Activated naive CD8-positive, alpha-beta T cell treated with anti-CD3 and anti-CD28 coated beads for 36 hours (primary cell): ENCODE measurements at places on chromosomes 5 and 9.

- no peaks in the 10 kb centered on the region for H3K27me3 ChIP-seq
- H3K4me1 ChIP-seq, result no peaks in the 10 kb centered on the region
- H3K36me3 ChIP-seq, result no peaks in the 10 kb centered on the region
- H3K4me3 ChIP-seq, result no peak overlapping the region
- DNase-seq, result no peak
Observed at GRCh38 chr5:23461576-23461975, 45.8 kb upstream of the PRDM9 start.

- no peaks in the 10 kb centered on the region for H3K27me3 ChIP-seq
- no peaks in the 10 kb centered on the region for H3K4me1 ChIP-seq
- no peak overlapping the region for H3K4me3 ChIP-seq
- no peaks in the 10 kb centered on the region for H3K36me3 ChIP-seq
Observed at GRCh38 chr9:12185856-12186255, 507.3 kb upstream of the TYRP1 start.

DNA sequence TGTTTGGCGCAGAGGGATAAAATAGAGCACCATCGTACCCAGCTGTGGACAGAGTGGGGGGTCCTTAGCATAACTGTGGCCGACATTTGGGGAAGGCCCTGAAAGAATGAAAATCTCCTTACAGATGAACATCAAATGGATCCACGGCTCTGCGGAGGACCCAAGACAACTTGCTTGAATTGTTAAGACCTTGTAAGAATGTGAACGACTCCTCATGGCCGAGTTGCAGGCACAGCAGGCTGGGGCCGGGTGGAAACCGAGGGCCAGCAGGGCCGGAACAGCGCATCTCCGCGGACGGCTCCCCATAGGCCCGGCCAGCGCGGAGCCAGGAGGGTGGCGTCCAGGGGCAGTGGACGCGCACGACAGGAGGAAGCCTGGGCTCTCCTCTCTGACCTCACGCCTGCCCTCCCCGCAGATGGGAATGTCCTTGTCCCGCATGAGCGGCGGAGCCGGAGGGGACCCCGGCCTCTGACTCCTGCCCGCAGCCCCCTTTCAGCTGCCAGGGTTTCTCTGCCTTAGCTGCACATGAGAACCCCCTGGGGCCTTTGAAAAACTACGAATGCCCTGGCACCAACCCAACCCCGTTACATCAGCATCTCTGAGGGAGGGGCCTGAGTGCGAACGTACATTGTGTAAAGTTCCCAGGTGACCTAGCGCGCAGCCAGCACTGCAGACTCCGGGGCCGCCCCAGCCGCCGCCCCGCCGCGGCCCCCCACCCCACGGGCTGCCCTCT is 36.2 kb upstream of the PTCH1 start:
- no peak overlapping the region for H3K27ac ChIP-seq
- H3K27me3 ChIP-seq, result peaks cover 42% of the 10 kb centered on the region
- peak overlapping the region; percentile 33 for H3K4me3 ChIP-seq
- peaks cover 2% of the 10 kb centered on the region for H3K4me1 ChIP-seq

GRCh38 chr9:35965011-35965410 is 7.1 kb upstream of the OR2S2 start:
- no peak overlapping the region for H3K27ac ChIP-seq
- no peaks in the 10 kb centered on the region for H3K4me1 ChIP-seq
- no peak for DNase-seq
- H3K36me3 ChIP-seq, result no peaks in the 10 kb centered on the region

DNA sequence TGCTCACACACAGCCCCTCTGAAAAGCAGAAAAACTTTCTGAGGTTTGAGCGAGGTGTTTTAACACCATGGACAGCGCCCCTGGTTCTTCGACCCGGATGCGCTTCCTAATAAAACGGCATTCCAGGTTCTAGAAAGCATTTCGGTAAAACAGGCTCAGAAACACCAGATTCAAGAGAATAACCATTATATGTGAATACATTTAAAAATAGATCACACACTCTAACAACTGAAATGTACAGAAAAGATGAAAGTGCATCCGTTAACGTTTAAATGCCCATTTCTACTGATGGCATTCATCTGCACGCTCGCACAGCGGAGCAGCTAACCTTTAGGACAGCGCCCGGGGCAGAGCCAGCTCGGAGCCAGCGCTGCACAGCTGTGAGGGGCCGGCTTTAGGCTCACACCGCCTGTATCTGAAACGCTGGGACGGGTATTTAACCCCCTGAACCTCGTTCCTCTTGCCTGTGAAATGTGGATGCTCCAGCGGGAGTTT is 26.3 kb upstream of the TENT4A start:
- DNase-seq, result no peak
- H3K4me1 ChIP-seq, result no peaks in the 10 kb centered on the region
- H3K36me3 ChIP-seq, result no peaks in the 10 kb centered on the region

- DNase-seq, result no peak
- no peak overlapping the region for H3K4me3 ChIP-seq
- H3K27ac ChIP-seq, result no peak overlapping the region
Observed at GRCh38 chr5:74233571-74233970, 407.0 kb downstream of the ENC1 start.

- peaks cover 4% of the 10 kb centered on the region for H3K27me3 ChIP-seq
- H3K4me3 ChIP-seq, result no peak overlapping the region
- H3K27ac ChIP-seq, result no peak overlapping the region
- H3K4me1 ChIP-seq, result no peaks in the 10 kb centered on the region
- H3K36me3 ChIP-seq, result no peaks in the 10 kb centered on the region
- DNase-seq, result no peak
Observed at GRCh38 chr9:76206821-76207220, 187.4 kb downstream of the RFK start.

DNA sequence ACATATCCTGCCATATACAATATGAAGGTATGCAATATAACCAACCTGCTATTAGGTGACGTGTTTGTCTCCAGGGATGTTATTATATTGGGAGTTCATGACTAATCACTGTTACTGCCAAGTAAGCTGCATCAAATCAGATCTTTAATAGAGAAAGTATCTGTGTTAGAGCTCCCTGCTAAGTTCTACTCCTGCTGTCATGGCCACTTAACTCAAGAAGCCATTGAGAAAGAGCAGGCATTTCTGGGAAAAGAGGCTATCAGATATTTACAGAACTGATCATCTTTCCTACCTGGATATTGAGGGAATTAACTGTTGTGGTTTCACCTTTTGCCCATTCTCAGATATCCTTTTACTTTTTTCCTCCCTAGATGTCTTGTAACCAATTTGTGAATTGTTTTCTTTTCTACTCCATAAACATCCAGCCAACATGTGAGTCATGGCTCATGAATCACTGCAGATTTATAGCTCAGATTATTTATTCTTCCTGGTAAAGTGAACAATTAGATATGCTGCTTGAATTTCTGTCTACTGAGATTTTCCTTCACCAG is 634.8 kb upstream of the FAM174A start:
- no peak overlapping the region for H3K27ac ChIP-seq
- no peak overlapping the region for H3K4me3 ChIP-seq
- no peaks in the 10 kb centered on the region for H3K27me3 ChIP-seq
- DNase-seq, result no peak
- H3K4me1 ChIP-seq, result no peaks in the 10 kb centered on the region

GRCh38 chr9:86389628-86390027 is 35.4 kb upstream of the TUT7 start:
- no peaks in the 10 kb centered on the region for H3K36me3 ChIP-seq
- peaks cover 37% of the 10 kb centered on the region for H3K27me3 ChIP-seq
- no peak overlapping the region for H3K27ac ChIP-seq
- no peaks in the 10 kb centered on the region for H3K4me1 ChIP-seq

- H3K4me3 ChIP-seq, result no peak overlapping the region
- H3K27me3 ChIP-seq, result no peaks in the 10 kb centered on the region
- H3K4me1 ChIP-seq, result no peaks in the 10 kb centered on the region
- no peaks in the 10 kb centered on the region for H3K36me3 ChIP-seq
- no peak for DNase-seq
Observed at GRCh38 chr5:117859176-117859575, 1129.2 kb downstream of the DTWD2 start.

DNA sequence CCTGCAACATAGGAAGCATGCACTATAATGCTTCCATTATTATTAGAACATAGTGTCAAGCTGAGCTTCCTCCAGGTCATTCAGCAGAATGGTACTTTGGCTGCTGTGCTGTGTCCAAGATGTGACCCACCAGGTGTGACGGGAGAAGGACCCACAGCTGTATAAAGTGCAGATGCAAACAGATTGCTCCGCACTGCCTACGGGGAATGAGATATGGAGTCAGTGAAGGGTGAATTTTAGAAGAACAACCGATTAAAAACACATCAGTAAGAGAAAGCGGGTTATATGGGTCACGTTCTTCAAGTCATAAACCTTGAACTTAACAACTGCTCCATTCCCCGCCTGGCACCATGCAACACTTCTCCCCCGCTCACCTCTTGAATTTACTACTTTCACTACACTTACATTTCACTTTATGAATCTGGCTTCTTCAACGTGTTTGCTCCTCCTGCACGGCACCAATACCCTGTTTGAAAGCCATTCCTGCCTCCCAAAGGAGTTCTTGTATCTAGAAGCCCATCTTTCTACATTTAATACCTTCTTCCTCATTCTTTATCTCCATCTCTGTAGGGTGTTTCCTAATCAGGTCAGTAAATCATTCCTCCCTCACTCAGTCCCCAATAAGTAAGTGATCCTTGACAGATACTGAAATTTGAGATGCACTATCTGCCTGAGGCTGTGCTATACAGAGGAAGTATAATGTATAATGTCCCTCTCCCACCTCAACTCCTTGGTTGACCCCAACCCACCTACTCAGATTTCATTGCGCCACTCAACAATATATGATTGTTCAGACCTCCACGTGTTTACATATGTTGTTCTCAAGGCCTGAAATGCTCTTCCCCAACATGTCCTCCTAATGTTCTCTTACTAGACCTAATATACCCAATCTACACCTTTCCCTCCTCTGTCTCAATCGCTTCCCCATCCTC is 25.9 kb downstream of the BRINP1 start:
- H3K36me3 ChIP-seq, result no peaks in the 10 kb centered on the region
- H3K27me3 ChIP-seq, result no peaks in the 10 kb centered on the region
- DNase-seq, result no peak
- no peaks in the 10 kb centered on the region for H3K4me1 ChIP-seq
- H3K27ac ChIP-seq, result no peak overlapping the region

- no peak overlapping the region for H3K27ac ChIP-seq
- no peaks in the 10 kb centered on the region for H3K36me3 ChIP-seq
- H3K27me3 ChIP-seq, result peaks cover 9% of the 10 kb centered on the region
Observed at GRCh38 chr5:148875205-148875875, 48.9 kb downstream of the ADRB2 start.

- H3K4me3 ChIP-seq, result no peak overlapping the region
- peak; percentile 16 for DNase-seq
- no peaks in the 10 kb centered on the region for H3K36me3 ChIP-seq
- no peaks in the 10 kb centered on the region for H3K4me1 ChIP-seq
Observed at GRCh38 chr5:15105799-15106393, 234.3 kb upstream of the ANKH start.

GRCh38 chr9:84419031-84419602 is 78.6 kb upstream of the SLC28A3 start:
- no peaks in the 10 kb centered on the region for H3K4me1 ChIP-seq
- no peak overlapping the region for H3K4me3 ChIP-seq
- no peaks in the 10 kb centered on the region for H3K36me3 ChIP-seq
- no peak for DNase-seq
- peaks cover 4% of the 10 kb centered on the region for H3K27me3 ChIP-seq

DNA sequence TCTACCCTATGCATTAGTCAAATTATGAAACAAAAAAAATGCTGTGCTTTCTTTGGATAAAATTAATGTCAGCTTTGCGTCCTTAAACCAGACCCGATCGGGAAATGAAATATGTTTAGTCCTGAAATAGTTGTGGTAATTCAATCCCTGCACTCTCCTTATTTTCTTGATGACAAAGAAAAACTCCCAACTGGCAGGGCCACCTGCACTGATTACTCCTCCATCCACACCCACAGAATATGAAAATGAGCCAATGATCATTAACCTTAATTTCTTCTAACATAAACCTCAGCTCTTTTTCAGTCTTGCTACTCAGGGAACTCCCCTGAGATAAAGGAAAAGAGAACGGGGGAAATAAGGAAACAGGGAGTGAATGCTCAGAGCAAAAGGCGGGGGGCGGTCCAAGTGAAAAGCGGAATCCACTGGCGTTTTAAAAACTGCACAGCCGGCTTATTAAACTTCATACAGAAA is 245.3 kb downstream of the BNC2 start:
- H3K36me3 ChIP-seq, result no peaks in the 10 kb centered on the region
- H3K4me3 ChIP-seq, result no peak overlapping the region
- DNase-seq, result no peak
- no peaks in the 10 kb centered on the region for H3K4me1 ChIP-seq
- H3K27ac ChIP-seq, result no peak overlapping the region
- peaks cover 8% of the 10 kb centered on the region for H3K27me3 ChIP-seq

DNA sequence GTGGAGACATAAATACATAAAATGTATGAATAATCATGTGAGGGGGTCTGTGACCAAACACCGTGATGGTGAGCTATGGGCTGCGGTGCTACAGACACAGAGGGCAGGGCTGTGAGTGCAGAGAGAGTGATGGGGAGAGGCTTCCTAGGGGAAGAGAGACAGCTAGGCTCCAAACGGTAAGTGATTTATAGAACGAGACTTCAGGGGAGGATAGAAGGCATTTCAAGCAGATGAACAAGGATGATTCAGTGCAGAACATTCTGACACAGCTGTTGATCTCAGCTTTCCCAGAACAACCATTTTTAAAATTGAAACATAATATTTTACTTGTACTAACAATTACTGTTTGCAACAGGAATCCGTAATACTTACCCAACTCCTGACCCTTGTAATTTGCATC is 100.7 kb downstream of the GAS1 start:
- H3K27me3 ChIP-seq, result peaks cover 16% of the 10 kb centered on the region
- H3K27ac ChIP-seq, result no peak overlapping the region
- H3K36me3 ChIP-seq, result no peaks in the 10 kb centered on the region
- no peaks in the 10 kb centered on the region for H3K4me1 ChIP-seq
- no peak for DNase-seq

DNA sequence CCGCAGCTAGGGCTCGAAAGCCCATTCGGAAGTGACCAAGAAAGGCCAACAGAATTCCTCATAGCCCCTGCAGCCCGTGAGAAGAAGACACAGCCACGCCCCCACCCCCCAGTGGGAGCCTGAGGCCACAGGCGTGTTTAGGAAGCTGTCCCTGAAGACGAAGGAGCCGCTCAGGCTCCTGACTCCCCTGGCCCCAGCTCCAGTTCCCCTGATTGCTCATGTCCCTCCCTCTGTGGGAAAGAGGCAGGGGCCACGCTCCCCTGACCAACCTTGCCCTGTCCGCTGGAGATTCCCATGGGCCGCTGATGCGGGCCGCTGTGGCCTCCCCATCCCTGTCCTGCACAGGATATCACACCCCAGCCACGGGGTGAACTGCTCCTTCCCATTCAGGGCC is 13.6 kb downstream of the ROPN1L start:
- H3K4me3 ChIP-seq, result no peak overlapping the region
- H3K4me1 ChIP-seq, result no peaks in the 10 kb centered on the region
- H3K27ac ChIP-seq, result no peak overlapping the region
- no peaks in the 10 kb centered on the region for H3K36me3 ChIP-seq
- no peak for DNase-seq

GRCh38 chr5:150615141-150615699 is 25.2 kb upstream of the SYNPO start:
- H3K4me3 ChIP-seq, result no peak overlapping the region
- H3K4me1 ChIP-seq, result no peaks in the 10 kb centered on the region
- DNase-seq, result no peak
- H3K27ac ChIP-seq, result no peak overlapping the region
